ENCODE measurements at places on chromosomes 13 and 19.

- no peak for DNase-seq
Observed at GRCh38 chr13:100208002-100208401, 119.1 kb downstream of the PCCA start.

DNA sequence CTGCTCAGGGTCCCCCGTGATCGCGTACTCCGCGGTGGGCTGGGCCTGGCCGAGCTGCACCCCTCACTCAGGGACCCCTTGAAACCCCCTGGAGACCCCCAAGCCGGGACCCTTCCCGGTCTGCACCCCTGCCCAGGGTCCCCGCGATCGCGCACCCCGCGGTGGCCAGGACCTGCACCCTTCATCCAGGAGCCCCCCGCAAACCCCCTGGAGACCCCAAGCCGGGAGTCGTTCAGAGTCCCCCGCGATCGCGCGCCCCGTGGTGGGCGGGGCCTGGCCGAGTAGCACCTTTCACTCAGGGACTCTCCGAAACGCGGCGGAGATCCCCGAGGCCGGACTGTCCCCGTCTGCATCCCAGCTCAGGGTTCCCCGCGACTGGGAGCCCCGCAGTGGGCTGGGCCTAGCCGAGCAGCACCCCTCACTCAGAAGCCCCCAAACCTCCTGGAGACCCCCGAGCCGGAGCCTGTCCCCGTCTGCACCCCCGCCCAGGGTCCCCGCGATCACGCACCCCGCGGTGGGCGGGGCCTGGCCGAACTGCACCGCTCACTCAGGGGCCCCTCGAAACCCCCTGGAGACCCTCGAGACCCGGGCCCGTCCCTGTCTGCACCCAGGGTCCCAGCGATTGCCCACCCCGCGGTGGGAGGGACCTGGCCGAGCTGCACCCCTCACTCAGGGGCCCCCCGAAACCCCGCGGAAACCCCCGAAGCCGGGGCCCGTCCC lies 748 bp downstream of the LMNB2 start:
- DNase-seq = peak; percentile 84

- no peak for DNase-seq
Observed at GRCh38 chr19:23981863-23982262, 67.2 kb downstream of the ZNF726 start.

DNA sequence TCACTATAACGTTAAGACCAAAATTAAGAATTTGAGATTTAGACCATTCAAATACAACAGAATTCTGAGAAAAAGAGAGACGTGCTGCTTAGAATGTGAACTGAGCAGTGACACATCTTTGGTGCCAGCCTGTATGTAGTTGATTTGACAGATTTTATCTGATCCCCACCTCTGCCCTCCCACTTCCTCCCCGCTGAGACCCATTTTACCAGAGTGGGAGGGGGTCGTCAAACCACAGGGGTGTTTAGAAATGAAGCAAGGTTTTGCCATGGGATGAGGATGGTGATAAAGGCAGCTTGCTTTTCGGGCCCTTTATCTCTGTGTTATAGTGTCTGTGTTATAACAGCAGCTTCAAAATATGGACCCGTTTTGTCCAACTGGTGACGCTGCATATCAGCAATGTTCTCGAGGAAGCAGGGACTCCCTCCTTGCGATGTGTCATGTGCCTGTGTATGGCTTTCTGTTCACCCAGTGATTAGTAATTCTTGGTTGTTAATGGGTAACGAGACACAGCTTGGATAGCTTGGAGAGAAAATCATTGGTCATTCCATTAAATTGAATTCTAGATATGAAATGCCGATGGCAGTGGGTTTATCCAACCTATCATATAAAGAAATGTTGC lies 125.0 kb downstream of the HS6ST3 start:
- DNase-seq = no peak

DNA sequence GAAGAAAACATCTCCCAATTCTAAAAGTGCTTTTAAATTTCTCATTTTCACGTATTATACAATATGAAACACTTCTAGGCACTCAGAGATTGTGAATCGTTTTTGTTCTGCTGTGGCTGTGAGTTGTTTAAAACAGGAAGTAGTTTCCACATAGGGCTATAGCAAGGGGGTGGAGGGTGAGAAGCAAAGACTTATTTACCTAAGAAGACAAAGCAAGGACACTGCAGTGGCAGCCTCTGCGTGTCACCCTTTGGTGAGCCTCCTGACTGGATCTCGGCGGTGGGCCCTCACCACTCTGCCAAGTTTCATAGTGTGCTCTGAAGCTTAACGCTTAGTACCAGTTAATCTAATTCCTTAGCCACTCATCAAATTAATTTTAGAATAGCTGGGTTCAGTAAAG lies 56.8 kb downstream of the TNFSF13B start:
- no peak for DNase-seq

DNA sequence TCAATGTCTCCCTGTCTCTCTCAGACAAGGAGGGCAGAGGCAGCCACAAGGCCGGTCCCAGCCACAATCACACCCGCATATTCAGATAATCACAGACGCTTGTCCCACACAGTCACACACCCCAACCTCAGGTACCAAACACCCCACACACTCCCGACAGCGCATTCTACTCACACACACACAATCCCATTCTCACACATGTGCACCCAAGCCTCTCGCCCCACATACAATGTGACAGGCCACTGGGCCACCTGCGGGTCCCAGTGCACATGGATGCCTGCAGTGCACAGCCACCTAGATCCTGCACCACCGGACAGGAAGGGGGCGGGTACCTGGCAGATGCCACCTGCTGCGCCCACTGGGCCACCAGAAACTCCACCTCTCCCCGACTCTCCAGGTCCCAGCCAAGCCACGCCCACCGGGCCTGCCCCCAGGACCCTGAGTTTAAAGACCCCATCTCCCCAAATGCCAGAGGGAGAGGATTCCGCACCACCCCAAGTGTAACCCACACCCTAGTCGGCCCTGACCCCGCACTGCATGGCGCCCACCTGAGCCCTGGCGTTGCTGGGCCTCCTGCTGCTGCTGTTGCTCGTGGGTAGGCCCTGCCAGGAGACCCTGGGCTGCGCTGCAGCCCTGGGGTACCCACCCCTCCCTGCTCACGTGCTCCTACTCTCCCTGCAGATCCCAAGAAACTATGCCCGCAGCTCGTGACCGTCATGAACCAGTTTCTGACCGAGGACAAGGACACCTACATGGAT lies 10.6 kb downstream of the SCGB2B2 start:
- no peak for DNase-seq

GRCh38 chr19:37855098-37855497 lies 51.3 kb downstream of the WDR87 start:
- DNase-seq = peak; percentile 77

DNA sequence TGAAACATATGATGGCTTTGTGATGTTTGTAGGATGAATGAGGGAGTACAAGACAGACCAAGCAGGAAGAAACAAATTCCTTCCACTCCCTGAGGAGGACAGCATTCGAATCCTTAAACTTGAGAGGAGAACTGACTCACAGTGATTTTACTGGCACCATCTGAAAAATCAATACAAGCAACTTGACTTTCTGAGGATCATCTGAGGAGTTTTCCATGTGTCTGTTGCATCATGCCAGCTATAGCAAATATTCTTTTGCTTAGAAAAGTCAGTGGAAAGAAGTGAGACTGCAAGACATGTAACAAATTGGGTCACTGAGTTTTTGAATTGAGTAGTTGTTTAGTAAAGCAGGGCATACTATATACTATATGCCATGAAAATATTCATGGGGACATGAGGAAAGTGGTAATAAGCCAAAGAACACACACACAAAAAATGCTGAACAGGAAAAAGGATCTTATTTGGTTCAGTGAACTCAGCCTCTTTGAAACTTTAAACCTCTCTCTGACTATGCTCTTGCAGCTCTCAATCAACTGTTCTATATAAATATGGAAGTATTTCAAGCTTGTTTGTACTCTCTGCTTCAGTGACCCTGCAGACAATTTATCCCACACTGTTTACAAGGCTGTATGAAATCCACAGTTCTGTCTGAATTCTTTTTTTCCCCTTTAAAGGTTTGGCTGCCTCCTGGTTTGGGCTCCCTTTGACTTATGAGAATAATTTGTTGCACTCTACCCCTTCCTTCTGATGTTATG lies 35.5 kb downstream of the SERTM1 start:
- no peak for DNase-seq

DNA sequence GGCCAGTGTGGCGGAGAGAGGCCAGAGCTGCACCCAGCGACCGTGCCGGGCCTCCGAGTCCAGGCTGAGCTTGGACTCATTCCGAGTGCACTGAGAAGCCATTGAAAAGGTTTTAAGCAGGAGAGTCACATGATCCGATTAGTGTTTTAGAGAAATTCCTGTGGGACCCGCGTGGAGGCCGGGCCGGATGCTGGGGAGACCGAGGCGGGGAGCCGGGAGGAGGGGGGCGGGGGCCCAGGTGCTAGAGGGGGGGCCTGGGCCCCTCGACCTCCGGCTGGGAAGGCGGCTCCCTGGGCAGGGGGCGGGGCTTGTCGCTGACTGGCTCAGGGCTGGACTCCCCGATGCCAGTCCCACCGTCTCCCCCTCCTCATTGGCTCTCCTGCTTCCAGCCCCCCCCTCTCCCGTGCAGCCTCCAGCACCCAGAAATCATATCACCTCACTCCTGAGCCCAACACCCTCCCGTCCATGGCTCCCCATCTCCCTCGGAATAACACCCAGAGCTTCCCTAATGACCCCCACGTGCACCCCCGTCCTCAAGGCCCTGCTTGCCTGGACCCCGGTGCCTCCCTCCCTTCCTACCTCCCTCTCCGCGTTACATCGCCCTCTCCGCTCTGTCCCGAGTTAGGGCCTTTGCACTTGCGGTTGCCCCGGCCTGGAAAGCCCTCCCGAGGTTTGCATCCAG lies 5.2 kb upstream of the ZNF579 start:
- peak; percentile 78 for DNase-seq

- no peak for DNase-seq
Observed at GRCh38 chr13:104011505-104012241, 945.5 kb upstream of the SLC10A2 start.

DNA sequence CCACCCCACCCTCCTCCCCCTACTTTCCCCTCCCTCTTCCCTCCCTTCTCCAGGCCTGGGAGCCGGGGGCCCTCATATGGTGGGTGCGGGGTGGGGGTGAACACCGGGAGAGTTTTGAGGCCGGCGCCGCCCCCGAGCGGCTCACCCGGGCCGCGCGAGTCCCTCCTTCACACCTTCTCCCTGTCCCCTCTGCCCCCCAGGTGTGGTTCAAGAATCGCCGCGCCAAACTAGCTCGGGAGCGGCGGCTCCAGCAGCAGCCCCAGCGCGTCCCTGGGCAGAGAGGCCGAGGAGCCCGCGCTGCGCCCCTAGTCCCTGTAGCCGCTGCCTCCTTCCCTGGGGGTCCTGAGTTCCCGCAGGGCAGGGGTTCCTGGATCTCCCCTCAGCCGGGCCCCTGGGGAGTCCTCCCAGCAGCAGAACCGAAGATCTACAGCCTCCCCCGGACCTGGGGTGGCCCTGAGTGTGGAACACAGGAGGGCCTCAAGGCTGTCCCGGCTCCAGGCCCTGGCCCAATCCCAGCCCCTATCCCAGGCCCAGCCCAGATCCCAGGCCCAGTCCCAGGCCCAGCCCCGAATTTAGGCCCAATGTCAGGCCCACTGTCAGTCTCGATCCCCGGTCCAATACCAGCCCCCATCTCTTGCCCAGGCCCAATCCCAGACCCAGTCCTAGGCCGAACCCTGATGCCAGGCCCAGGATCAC lies 1.7 kb downstream of the TPRX2 start:
- no peak for DNase-seq

DNA sequence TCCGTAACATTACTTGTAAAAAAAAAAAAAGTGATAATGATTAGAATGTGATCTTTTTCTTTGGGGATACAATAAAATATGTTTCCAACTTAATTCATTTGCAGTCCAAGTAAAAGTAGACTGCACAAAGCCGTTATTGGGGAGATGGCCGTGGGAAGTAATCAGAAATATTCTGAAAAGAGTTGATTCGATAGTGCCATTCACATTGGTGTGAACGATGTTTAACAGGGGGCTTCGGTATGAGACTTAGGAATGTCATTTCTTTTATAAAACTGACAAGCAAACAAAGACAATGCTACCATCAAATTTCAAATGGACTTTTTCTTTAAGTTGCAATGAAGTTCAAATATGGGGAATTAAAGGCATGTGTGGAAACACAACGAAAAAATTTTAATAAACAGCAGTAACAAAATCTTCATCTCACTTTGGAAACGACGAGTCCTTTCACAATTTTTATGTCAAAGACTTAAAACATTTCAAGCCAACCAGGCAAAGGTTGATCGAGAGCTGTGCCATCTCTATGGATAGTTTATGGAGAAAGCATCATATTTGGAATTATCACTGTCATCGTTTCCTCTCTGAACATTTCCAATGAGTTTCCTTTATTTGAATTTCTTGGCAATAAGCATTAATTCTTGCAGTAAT lies 1.7 kb upstream of the ZIC5 start:
- DNase-seq = no peak

GRCh38 chr19:43447655-43448054 lies 17.8 kb downstream of the LYPD3 start:
- no peak for DNase-seq

- DNase-seq = peak; percentile 88
Observed at GRCh38 chr19:46537136-46538097, 41.8 kb upstream of the PNMA8B start.

DNA sequence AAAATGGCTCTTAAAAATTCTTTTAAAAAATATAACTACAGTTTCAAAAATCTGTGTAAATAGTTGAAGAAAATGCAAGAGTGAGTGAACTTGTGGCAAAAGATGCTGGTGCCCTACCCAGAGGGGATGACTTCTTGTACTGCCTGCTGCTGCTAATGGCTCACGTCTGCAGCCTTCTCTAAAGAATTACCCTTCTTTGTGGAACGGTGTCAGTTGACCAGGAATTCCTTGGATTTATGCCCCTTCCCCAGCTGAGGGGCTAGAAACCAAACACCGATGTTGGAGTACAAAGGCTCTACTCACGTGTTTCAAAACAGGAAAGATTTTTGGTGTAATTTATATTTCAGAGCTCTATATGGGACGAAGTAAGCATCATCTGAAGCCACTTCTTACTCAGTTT lies 1582.8 kb downstream of the OLFM4 start:
- DNase-seq = no peak

- peak; percentile 62 for DNase-seq
Observed at GRCh38 chr19:6826281-6826920, 53.9 kb downstream of the VAV1 start.

GRCh38 chr13:100675661-100676129 lies 1.1 kb upstream of the TMTC4 start:
- no peak for DNase-seq

GRCh38 chr13:37136187-37136586 lies 30.7 kb upstream of the CSNK1A1L start:
- no peak for DNase-seq

- DNase-seq = no peak
Observed at GRCh38 chr13:80906860-80907259, 565.9 kb upstream of the SPRY2 start.

GRCh38 chr19:18469069-18469846 lies 31.3 kb upstream of the ISYNA1 start:
- DNase-seq = peak; percentile 88

DNA sequence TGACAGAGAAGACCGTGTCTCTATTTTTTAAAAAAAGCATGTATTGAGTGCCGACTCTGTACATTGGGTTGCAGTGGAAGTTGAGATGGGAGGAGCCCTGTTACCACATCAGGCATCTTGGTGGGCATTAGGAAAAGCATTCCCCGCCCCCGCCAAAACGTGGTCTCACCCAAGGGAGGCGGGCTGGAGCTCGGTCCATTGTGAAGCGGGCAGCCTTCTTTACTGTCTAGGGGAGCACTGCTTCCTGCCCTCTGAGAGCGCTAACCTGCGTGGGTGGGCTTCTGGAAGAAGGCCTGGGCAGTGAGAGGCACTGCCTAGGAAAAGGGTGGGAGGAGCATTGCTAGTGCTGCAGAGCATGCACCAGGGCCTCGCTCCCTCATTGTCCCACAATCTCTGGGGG lies 3.9 kb downstream of the NR1H2 start:
- no peak for DNase-seq
